Right atrium auricular region (tissue), 2 donors: ENCODE measurements at places on chromosomes 4 and X. TPM values are rescaled to one million over a fixed set of nuclear protein-coding genes. Genes with fewer than 3 reads are reported as not detected.

Gene UCP1
- 0.28 TPM for total RNA-seq

Gene IRS4
- not detected for total RNA-seq

- DNase-seq: no peak
These were observed 146.1 kb downstream of the DCTD start for GRCh38 chr4:182770996-182771514.

DNA sequence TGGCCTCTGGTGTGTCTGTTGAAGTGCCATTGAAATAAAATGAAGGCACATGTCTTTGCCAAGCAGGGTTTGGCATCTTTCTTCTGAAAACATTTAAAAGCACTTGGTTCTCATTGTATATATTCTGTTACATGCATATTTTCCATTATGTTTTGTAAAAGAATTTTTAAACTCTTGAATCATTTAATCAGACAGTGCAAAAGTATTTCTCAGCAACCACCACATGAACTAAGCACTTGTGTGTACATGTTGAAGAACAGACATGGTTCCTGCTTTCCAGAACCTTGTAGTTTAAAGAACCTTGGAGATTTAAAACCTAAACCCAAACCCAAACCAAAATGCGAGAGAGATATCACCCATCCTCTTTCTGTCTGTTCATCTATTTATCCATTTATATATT, 220.3 kb upstream of the GIMD1 start:
- DNase-seq: no peak

DNA sequence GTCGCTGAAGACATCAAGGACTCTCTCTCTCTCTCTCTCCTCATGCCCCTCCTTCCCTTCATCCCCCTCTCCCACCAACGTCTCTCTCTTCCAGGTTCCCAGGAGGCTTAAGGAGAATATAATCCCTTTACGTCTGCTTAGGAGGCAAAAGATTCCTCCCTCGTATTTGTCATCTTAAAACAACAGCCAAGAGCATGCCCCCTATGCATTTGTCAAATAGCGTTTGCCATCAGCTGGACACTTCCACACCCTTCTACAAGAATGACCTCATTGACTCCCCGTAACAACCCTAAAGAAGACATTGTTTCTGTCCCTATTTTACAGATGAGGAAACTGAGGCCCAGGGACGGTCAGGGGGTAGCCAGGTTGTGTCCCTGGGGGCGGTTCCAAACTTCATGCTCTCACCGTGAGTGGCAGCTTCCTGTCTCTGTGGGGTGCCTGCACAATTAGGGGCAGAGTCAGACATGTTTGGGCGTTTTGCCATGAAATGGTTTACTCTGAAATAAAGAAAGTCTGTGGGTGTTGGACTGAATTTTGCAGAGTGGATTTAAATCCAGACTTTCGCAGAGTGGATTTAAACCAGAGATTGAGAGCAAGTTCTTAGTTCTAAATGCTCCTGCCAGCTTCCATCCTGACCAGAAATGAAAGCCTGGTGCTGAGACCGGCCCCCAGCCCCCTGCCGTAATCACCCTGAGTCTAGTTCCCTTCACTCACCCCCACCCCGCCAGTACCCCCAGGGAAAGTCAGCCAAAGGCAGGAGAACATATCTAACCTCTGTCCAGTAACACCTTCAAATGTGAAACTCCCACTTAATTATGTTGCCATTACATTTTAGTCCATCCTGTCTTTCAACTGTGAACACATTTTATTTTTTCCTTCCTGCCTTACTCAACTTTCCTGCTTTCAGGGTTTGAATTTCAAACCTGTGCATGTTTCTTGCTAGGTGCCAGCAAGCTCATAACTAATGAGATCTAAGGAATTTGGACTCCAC, 44.3 kb upstream of the TBL1X start:
- DNase-seq: no peak

DNA sequence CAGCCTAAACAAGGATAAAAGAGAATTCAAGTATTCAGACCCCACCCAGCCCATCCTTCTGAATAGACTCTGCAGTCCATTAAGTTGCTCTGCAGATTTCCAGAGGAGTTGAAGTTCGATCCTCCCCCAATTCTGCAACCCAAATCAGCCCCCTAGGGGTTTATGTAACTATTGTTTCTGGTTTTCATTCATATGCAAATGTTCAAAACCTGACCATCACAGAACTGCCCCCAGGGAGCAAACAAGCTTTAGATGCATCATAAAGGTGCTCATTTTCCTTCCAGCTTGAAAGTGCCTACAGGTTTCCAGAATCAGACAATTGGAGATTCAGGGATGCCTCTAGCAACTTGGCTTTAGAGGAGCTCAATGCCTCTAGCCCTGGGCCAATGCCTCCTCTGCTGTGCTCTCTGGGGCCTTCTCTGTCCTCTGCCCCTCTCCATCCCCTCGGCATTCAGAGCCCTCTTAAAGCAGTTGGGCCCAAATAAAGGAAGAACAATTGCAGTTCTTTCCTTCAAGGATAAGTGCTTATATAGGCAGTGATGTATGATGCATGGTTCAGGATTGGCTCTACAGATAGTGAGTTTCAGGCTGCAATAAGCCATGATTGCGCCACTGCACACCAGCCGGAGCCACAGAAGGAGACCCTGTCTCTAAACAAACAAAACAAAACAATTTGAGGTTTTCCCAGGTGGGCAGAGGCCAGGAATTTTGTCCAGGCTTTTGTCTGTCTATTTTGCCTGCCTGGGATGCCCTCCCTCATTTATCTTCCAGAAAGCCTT, 23.5 kb upstream of the SPINK2 start:
- DNase-seq: no peak
